ENCODE measurements at places on chromosomes 1 and 21. TPM values are rescaled to one million over a fixed set of nuclear protein-coding genes. Genes with fewer than 3 reads are reported as not detected.

Gene SLFNL1
- total RNA-seq, result 0.60 TPM

DNA sequence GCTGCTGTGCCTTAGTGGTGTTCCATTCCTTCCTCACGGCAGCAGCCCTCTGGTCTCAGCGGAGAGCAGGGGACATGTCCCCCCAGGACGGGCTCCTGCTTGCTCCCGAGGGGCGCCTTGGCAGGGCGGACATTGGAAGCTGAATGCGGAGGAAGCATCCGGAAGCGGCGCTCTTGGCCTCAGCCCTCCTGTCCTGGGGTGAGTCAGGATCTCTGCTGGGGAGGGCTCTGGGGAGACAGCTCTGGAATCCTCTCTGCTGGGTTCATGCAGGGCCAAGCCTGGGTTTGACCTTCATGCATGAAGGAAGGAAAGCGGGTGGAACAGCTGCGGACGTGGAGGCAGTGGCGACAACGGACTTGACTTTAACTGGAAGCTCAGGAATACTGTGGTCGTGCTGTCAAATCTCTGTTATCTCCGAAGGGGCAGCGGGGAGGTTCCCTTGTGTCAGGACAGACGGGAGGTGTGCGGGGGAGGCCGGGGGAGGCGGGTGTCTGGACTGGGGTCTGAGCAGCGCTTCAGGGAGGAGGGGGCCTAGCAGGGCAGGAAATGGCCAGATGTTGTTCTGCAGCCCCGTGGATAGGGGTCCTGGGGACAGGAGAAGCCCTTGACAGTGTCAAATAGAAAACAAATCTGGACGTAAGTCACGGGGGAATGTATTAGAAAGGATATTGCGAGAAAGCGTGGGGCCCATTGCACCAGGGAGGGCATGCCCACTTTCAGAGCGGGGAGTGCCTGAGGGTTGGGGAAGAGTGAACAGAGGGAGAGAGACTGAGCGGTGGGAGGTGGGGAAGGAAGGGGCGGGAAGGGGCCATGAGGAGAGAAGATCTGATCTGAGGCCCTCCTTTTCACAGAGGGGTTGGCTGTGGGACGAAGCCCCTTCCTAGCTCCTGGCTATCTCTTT is 26.6 kb downstream of the CRYAA start:
- peaks cover 11% of the 10 kb centered on the region for H3K36me3 ChIP-seq
- no peak for DNase-seq
- H3K27ac ChIP-seq, result no peak overlapping the region

GRCh38 chr1:161933592-161934588 is 89.8 kb downstream of the OLFML2B start:
- H3K4me3 ChIP-seq, result peak overlapping the region; percentile 75
- peaks cover 31% of the 10 kb centered on the region for H3K4me1 ChIP-seq
- peak overlapping the region; percentile 81 for H3K27ac ChIP-seq
- no peak for DNase-seq
- H3K36me3 ChIP-seq, result peaks cover 19% of the 10 kb centered on the region

Gene CITED4
- total RNA-seq, result 15.0 TPM

- no peak for DNase-seq
- no peak overlapping the region for H3K4me3 ChIP-seq
These were observed 4.8 kb upstream of the CHIA start for GRCh38 chr1:111285879-111286278.
